ENCODE measurements at places on chromosomes 1 and 21. TPM values are rescaled to one million over a fixed set of nuclear protein-coding genes. Genes with fewer than 3 reads are reported as not detected.

DNA sequence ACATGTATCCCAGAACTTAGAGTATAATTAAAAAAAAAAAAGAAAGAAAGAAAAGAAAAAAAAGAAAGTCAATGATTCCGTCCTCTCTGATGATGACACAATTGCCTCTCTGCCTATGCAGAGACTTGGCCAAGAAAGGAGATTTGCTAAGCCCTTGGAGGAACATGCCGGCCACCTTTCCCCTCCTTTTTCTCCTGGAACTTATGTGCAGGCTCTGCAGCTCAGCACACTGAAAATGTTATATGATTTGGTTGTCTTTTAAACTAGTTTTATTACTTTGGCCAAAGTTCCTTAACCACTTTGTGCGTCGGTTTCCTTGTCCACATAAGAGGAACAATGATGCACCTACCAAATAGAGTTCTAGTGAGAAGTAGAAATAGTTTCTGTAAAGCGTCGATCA, 111.4 kb upstream of the ZNF644 start:
- DNase-seq = no peak

- DNase-seq = no peak
Observed at GRCh38 chr1:109616391-109616790, 3.0 kb downstream of the GNAT2 start.

Gene OR2L13
- polyA plus RNA-seq = not detected

Gene PIK3C2B
- polyA plus RNA-seq = 2.3 TPM

- DNase-seq = no peak
Observed at GRCh38 chr1:94396356-94397010, 21.7 kb upstream of the ABCD3 start.

DNA sequence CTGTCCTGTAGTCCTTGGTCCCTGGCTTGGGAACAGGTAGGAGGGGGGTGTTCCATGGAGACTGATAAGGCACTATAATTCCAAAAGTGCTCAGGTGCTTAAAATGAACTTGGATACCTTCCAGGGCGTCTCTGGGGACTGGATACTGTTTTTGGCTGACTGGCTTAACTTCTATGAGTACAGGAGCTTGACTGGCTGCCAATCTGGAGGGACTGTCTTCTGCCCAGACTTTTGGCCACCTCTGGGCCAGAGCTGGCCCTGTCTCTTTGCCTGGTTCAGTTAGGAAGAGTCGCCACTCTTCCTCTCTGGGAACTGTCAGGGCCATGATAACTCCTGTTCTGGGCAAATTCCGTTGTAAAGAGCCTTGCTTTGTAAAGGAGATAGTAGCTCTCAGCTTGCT, 407.0 kb downstream of the TGFB2 start:
- DNase-seq = no peak

Gene FMO1
- not detected for polyA plus RNA-seq

Gene OLIG2
- not detected for polyA plus RNA-seq

Gene INTS3
- 14.5 TPM for polyA plus RNA-seq

- DNase-seq = no peak
Observed at GRCh38 chr1:207923561-207923960, 12.6 kb upstream of the CD34 start.

DNA sequence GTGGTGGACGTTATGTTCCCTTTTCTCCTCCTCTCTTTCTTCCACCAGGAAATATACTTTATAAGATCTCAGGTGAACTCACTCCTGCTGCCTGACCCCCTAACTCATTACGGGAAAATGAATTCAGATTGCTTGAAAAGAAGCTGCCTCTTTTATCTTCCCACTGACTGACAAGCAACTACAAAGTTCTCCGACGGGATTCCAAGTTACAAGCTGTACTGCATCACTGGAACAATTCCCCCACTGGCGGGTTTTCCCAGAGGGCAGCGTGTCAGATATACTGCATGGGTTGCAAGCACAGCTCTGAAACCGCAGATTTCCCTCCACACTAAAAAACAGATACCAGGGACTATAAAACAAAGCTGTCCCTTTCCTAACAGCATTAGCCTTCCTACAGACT, 390.6 kb downstream of the KCTD3 start:
- no peak for DNase-seq

DNA sequence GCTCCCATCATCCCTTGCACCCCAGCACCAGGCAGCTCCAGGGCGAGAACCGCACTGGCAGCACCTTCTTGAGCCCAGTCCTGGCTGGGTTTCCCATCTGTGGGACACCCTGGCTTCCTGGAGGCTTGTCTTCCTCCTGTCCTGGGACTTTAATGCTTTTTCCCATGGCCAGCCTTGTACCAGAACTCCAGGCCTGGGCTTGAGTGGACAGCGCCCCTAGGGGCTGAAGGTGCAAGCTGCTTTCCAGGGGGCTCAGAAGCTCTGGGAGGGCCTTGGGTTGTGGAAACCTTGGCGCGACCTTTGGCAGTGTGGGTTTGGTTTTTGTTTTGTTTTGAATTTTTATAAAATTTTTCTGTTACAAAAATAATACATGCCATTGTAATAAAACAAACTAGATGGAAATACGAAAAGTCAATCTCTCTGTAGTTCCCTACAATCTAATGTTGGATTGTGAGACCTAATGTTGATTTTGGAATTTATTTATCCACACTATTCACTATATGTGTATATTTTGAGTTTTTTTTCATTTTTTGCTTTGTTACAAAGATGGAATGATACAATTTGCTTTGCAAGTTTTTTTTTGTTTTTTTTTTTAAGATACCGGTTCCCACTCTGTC, 33.8 kb upstream of the RPL11 start:
- DNase-seq = peak; percentile 8

Gene BLZF1
- polyA plus RNA-seq = 17.8 TPM

GRCh38 chr1:155680531-155680930, 8.0 kb downstream of the YY1AP1 start:
- DNase-seq = no peak

- no peak for DNase-seq
Observed at GRCh38 chr1:2845869-2846268, 44.4 kb upstream of the TTC34 start.

Gene USP1
- polyA plus RNA-seq = 24.4 TPM

GRCh38 chr1:56060906-56061305, 518.5 kb downstream of the PLPP3 start:
- DNase-seq = no peak

DNA sequence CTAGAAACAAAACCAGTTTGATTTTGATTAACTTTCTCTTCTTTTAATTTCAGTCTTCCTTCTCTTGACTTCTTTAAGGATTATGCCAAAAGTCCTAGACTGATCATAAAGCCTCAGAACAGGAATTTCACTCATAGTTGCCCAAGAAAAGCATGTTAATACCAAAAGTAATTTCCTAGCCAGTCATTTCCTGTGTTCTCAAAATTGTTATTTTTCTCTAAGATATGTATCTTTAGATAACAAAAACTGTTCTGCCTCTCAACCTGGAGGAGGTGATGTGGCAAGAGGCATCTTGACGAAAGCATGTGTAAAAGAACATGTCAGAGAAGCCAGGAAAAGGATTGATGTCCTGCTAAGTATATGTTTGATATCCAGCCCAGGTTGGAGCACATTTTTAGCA, 78.0 kb upstream of the IPO9 start:
- DNase-seq = no peak

GRCh38 chr1:9827558-9828185, 3.9 kb upstream of the CLSTN1 start:
- no peak for DNase-seq

Measured in immature natural killer cell (primary cell).